ENCODE measurements at places on chromosomes 11 and 22.

GRCh38 chr11:114989536-114989935 lies 311.2 kb downstream of the NXPE2 start:
- DNase-seq: no peak

- DNase-seq: no peak
These were observed 39.3 kb downstream of the LARGE1 start for GRCh38 chr22:33880986-33881385.

GRCh38 chr11:120037111-120037510 lies 100.8 kb downstream of the TRIM29 start:
- DNase-seq: no peak

GRCh38 chr11:107661656-107662055 lies 50.2 kb downstream of the SLN start:
- DNase-seq: no peak

DNA sequence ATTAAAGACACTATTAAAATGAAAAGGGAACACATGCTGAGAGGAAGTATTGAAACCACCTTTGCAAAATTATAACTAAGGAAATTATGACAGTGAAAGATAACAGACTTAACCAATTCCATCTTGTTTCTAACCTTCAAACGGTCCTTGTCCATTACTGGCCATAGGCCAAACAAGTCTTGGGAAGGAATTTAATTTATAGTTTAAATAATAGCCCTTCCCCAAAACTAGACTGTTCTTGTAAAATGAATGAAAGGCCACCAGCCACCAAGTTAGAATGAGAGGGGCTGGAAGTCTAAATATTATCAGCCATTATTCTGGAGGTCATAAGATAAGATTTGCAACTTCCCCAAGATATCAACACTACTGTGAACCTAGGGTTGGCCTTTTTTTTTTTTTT lies 1.8 kb upstream of the TALDO1 start:
- DNase-seq: no peak

DNA sequence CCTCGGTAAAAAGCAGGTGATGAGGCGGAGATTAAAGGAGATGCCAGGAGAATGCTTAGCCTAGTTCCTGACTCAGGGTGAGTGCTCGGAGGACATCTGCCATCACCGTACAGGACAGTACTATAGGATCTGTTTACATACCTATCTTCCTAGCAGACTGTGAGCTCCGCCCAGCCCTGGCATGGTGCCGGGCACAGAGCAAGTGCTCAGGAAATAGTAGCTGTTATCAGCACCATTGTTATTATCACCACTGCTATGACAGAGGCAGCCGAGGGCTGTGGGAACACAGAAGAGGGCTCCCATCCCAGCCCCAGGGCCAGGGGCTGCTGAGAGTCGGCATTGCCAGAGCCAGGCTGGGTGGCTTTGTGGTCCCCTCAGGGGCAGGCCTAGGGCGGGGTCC lies 642 bp upstream of the SEPTIN3 start:
- no peak for DNase-seq

DNA sequence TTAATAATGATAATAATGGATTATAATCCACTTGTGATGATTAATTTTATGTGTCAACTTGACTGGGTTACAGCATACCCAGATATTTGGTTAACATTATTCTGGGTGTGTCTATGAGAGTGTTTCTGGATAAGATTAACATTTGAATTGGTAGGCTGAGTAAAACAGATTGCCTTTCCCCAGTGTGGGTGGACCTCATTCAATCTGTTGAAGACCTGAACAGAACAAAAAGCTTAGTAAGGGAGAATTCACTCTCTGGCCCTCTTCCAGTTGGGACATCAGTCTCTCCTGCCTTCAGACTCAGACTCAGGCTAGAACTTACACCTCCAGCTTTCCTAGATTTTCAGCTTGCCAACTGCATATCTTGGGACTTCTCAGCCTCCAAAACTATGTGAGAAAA lies 37.3 kb upstream of the RRAS2 start:
- DNase-seq: no peak

- no peak for DNase-seq
These were observed 9.0 kb upstream of the FLRT1 start for GRCh38 chr11:64026575-64027205.

GRCh38 chr11:111878385-111878848 lies 548 bp downstream of the FDXACB1 start:
- DNase-seq: no peak

GRCh38 chr11:80748207-80748925 lies 1307.5 kb upstream of the TENM4 start:
- no peak for DNase-seq

DNA sequence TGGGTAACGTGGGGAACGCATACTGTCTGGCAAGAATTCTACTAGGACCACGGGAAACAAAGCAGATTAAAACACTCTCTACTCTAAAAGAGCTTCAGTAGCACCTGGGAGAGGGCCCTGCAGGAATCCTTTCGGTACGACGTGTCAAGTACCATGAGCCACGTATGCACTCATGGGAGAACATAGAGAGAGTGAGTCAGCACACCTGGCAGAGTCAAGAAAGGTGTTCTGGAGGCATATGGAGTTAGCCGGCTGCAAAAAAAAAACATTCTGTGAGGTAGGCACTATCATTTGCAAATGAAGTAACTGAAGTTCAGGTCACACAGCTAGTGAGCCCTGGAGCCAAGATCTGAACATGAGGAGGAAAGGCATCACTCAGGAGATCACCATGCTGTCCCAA lies 71.1 kb upstream of the BID start:
- no peak for DNase-seq

DNA sequence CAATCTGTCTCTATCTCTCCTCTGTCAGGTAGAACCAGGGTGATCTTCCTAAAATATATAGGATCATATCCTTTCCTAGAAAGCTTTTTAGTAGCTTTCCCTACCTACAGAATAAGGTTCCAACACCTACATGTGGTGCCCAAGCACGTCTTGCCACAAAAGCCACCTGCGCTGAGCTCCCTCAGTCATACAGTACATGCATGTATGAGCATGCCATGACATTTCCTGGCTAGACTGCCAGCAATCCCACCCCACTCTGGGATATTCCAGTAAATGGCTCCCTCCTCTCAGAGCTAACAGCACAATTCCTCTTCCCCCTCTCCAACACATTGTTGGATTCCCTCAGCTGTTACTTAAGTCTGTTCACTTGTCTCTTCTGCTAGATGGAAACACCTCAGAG lies 398.0 kb downstream of the TENM4 start:
- no peak for DNase-seq
